ENCODE measurements at places on chromosomes 11 and 22. TPM values are rescaled to one million over a fixed set of nuclear protein-coding genes. Genes with fewer than 3 reads are reported as not detected.
A peak's percentile ranks its signal among the peaks of the same experiment; 100 is the strongest.

ALDH3B2 gene
- not detected for total RNA-seq

STX3 gene
- total RNA-seq, result 82.2 TPM

DNA sequence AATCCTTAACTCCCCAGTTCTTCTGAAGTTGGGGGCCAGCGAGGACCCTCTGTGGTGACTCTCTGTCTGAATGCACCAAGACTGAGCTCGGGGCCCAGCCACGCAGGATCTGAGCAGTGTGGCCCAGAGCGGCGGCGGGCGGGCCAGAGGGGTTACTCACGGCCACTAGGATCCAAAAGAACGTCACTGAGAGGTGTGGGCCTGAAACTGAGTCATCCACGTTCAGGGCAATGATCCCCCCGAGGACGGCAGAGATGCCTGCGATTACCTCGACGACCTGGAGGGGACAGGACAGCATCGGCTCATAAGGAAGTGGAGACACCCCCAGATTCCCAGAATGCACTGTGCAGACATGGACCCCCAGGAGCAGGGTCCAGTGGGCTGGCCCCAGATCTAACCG, 11.2 kb downstream of the MLC1 start:
- H3K4me3 ChIP-seq, result no peak overlapping the region
- H3K36me3 ChIP-seq, result no peaks in the 10 kb centered on the region
- H3K27me3 ChIP-seq, result no peaks in the 10 kb centered on the region
- no peak overlapping the region for H3K27ac ChIP-seq

GRCh38 chr11:111342329-111342728, 36.7 kb downstream of the POU2AF1 start:
- peaks cover 30% of the 10 kb centered on the region for H3K27me3 ChIP-seq
- H3K4me3 ChIP-seq, result no peak overlapping the region
- no peak overlapping the region for H3K27ac ChIP-seq
- no peaks in the 10 kb centered on the region for H3K36me3 ChIP-seq

- H3K4me1 ChIP-seq, result no peaks in the 10 kb centered on the region
- no peaks in the 10 kb centered on the region for H3K36me3 ChIP-seq
- no peak overlapping the region for H3K4me3 ChIP-seq
- H3K27ac ChIP-seq, result no peak overlapping the region
- DNase-seq, result peak; percentile 43
Observed at GRCh38 chr11:105673089-105673488, 63.2 kb downstream of the GRIA4 start.

Data from activated CD8-positive, alpha-beta memory T cell treated with anti-CD3 and anti-CD28 coated beads, Interleukin-2, amount 10 ng/mL, durations not matched to agents 7 days and 5 days (primary cell).